ENCODE measurements at places on chromosomes 2 and 18. TPM values are rescaled to one million over a fixed set of nuclear protein-coding genes. Genes with fewer than 3 reads are reported as not detected.

The CERKL gene
- total RNA-seq, result 0.37 TPM

The TUBB8B gene
- not detected for total RNA-seq

DNA sequence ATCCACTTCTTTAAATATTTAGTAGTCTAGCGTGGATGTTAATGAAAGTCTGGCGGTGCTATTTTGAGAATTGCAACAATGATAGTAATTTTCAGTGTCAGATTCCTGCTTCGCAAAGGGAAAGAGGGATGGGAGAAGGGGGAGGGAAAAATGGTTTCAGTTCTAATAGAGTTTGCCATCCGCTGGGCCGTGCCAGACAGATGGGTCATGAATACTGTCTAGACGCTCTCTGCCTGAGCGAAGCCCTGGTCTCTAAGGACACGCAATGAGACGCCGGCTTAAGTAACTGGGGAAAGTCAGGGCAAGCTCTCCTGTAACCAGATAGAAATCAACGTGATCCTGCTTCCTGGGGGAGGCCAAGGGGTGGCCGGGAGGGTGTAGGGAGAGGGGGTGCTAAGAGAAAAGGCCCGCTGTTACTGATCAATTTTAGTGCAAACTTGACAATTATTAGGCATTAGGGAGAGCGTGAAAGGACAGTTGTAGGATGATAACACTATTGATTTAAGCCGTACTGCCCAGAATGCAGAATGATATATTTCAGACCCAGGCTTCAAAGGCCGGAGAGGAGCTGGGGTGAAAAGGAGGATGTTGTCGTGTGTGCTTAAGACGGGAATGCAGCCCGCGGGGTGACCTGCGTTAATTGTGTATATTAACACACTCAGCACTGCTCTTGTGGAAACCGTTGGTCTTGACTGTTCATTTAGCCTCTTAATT lies 229.2 kb downstream of the LDLRAD4 start:
- H3K27ac ChIP-seq, result no peak overlapping the region
- H3K4me1 ChIP-seq, result peaks cover 22% of the 10 kb centered on the region
- no peak for DNase-seq
- H3K27me3 ChIP-seq, result no peaks in the 10 kb centered on the region

- no peak for DNase-seq
- H3K4me1 ChIP-seq, result no peaks in the 10 kb centered on the region
These were observed 88.2 kb downstream of the LONRF2 start for GRCh38 chr2:100234141-100234540.

The KCNF1 gene
- total RNA-seq, result not detected

DNA sequence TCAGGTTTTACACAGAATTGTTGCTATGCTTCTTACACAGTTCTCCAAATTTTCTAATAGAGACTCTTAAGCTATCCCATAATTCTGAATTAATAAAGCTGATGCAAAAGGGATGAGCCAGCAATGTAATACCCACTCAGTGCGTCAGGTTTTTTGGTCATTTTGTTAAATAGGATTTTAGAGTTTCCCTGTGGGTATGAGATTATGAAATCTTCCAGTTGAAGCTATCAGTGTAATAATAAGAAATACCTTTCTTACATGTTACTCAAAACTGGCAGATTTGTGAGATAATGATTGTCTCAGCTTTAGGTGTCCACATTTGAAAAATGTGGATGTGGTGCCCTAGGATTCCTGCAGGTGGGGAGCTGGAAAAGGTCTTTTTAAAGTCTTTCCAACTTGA lies 44.5 kb downstream of the SOCS6 start:
- H3K27me3 ChIP-seq, result no peaks in the 10 kb centered on the region
- DNase-seq, result no peak
- no peaks in the 10 kb centered on the region for H3K36me3 ChIP-seq
- no peak overlapping the region for H3K4me3 ChIP-seq
- H3K4me1 ChIP-seq, result no peaks in the 10 kb centered on the region
- H3K27ac ChIP-seq, result no peak overlapping the region

The ASXL3 gene
- 0.55 TPM for total RNA-seq

- H3K36me3 ChIP-seq, result no peaks in the 10 kb centered on the region
- H3K4me3 ChIP-seq, result no peak overlapping the region
- no peak overlapping the region for H3K27ac ChIP-seq
- no peaks in the 10 kb centered on the region for H3K27me3 ChIP-seq
- no peaks in the 10 kb centered on the region for H3K4me1 ChIP-seq
- DNase-seq, result no peak
These were observed 14.0 kb downstream of the HOXD1 start for GRCh38 chr2:176202491-176202890.

DNA sequence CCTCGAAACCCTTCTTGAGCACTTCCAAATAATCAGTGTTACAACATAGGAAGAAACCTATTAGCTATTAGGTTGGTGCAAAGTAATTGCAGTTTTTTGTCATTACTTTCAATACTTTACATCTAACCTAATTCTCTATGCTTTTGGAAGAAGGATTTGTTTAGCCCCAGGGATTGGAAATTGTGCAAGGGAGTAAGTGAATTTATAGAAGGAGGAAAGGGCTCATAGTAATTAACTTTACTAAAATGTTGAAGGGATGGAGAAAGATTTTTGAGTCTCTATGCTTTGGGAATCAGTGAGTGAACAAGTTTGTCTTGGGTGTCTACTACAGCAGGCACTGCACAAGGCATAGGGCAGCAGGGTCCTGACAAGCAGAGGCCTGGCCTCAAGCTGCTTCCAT lies 261.1 kb downstream of the EN1 start:
- no peaks in the 10 kb centered on the region for H3K4me1 ChIP-seq
- H3K36me3 ChIP-seq, result no peaks in the 10 kb centered on the region
- no peak for DNase-seq
- H3K4me3 ChIP-seq, result no peak overlapping the region
- no peaks in the 10 kb centered on the region for H3K27me3 ChIP-seq

GRCh38 chr2:21256006-21256405 lies 132.2 kb downstream of the TDRD15 start:
- no peaks in the 10 kb centered on the region for H3K27me3 ChIP-seq
- H3K36me3 ChIP-seq, result no peaks in the 10 kb centered on the region
- no peaks in the 10 kb centered on the region for H3K4me1 ChIP-seq
- no peak for DNase-seq
- no peak overlapping the region for H3K27ac ChIP-seq

The HOXD1 gene
- total RNA-seq, result 2.7 TPM

DNA sequence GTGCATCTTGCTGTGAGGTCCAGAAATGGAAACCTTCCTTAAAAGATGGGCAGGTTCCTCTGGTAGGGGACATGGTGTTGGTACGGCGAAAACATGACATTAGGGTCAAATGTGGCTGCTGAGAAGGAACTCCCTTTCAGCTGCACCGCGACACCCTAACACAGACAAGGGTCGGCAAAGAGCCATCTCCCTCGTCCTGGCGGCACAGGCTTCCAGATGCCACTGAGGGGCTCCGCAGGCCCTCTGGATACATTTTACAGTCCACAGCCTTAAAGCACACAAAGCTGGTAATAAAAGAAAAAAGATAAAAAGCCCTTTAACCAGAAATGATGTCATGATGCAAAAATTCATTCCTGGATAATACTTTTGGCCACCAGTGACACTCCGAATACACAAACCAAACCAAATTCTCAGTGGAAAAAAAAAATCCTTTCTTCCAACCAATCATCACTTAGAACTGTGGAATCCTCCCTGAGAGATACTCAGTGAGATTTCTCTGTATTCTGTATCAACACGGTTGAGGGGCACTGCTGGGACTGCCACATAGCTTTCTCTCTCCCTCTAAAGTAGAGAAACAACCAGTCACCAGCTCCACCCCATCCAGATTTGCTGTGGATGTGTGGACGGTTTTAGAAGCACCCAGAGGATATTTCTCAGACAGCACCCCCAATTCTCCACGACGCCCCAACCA lies 174.8 kb downstream of the HDAC4 start:
- H3K27ac ChIP-seq, result peak overlapping the region; percentile 69
- DNase-seq, result no peak

DNA sequence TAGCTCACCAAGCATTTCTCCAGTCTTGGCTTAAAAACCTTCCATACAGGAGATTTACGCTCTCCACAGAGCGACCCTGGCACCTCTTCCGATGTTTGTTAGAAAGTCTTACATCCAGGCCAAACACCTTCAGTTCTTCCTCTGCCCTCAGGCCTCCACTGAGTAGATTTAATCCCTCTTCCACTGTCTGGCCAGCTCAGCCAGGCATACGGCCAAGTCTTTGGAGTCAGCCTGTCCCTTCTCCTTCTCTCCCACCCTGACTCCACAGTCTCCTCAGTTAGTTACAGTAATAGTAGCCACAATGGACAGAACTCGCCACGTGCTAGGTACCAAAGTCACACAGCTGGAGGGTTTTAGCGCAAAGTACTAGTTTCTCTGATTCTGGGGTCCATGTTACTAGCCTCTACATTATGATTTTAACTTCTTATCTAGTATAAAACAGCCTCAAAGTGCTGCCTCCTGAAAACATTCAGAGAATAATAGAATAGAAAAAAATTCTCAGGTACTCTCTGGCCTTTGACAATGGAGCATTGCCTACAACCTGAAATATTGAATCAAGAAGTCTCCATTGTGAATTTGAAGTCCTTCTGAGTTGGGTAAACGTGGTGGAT lies 39.5 kb downstream of the THNSL2 start:
- H3K27ac ChIP-seq, result no peak overlapping the region
- H3K27me3 ChIP-seq, result no peaks in the 10 kb centered on the region
- no peaks in the 10 kb centered on the region for H3K36me3 ChIP-seq
- no peak overlapping the region for H3K4me3 ChIP-seq
- DNase-seq, result no peak

The FBLN7 gene
- total RNA-seq, result 2.2 TPM

DNA sequence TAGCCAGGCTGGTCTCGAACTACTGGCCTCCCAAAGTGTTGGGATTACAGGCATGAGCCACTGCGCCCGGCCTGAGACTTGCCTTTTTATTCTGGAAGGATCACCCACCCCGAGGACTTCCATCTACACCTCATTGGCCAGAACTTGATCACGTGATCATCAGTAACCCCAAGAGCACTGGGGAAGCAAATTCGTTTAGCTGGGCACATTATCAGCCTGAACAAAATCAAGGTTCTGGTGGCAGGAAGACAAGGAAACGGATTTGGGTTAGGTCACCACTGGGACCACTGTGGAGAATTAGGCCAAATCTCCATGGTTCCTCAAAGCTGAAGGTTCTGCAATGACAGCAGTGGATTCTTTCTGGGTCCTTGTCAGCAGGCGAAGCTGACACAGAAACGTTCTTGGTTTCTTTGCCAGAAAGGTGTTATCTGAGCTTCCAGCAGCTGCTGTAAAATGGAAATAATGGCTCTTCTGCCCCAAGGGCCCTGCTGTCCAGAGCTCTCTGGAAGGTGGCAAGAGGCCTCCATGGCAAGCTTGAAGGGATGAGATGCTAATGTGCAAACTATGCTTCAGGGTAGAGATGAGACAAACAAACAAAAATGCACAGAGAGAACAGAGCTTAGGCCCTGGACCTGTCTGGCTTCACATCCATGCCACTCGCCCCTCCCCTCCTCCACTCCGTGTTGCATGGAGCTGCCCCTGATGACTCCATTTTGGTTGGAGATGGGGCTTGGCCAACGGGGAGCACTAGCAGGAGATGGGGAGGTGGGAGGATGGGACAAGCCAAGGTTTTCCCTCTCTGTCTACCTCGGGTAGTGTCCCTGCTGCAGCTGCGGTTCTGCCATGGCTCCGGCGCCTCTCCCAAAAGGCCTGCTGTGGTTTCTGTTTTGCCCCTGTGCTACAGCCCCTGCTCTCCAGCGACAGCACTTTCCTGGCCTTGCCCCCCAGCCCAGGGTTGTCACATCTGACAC lies 28.4 kb downstream of the TMEM177 start:
- DNase-seq, result no peak
- H3K4me3 ChIP-seq, result no peak overlapping the region
- H3K27me3 ChIP-seq, result no peaks in the 10 kb centered on the region
- no peak overlapping the region for H3K27ac ChIP-seq

DNA sequence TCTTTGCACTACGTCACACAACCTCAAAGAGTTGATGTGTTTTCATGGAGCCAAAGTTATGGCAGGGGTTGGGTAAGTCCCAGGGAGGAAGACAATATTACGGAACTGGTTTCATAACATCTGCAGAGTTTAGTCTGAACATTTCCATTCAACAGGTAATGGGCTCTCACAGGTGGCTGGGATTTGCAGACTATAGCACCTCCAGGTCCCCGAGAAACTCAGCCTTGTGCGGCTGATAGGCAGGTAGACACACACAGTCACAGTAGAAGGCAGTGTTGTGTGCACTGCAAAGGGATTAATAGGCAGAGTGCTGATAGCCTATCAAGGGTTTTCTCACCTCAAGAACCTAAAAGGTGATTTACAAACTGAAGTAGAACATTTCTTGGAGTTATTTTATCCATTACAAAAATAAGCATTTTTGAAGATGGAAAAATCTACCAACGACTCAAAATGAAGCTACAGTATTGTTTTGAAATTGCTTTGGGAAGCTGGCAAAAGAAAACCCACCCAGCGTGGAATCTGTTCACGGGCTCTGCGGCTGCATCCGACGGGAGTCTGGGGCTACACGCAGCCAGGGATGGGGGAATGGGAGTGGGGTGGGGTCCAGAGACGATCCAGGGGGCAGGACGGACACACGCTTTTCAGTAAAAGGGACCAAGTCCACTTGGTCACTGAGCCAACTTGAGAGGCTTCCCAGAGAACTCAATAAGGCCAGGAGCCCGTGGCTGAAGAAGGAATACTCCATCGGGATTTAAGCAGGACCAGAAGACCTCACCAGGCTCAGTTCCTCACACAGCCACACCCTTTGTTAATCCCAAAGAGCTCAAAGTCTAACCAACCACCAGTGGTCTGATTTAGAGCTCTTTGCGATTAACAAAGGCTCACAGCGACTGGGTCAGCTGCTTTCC lies 82.9 kb downstream of the CHRNA1 start:
- no peak for DNase-seq
- H3K27me3 ChIP-seq, result no peaks in the 10 kb centered on the region
- H3K27ac ChIP-seq, result peak overlapping the region; percentile 89
- peaks cover 21% of the 10 kb centered on the region for H3K4me1 ChIP-seq

GRCh38 chr18:52007105-52007504 lies 332.9 kb upstream of the DCC start:
- no peak overlapping the region for H3K4me3 ChIP-seq
- H3K27me3 ChIP-seq, result no peaks in the 10 kb centered on the region
- no peaks in the 10 kb centered on the region for H3K4me1 ChIP-seq
